ENCODE measurements at places on chromosomes 16 and 17.

DNA sequence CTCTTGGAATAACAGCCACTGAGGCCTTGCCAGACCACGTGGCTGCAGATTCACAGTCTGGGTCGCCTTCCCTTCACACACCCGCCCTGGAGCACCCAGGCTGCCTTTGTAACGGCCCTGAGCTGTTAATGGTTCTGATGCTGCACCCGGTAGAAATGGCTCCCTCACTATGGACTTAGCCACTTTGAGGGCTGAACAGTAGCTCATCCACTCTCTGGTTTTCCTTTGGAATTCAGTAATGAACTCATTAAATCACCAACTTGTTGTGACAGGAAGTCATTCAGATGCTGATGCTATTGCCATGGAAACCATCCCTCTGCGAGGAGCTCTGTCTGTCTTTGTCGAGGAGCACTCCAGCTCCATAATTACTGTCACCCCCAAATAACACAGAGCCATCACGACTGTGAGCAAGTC is 59.2 kb downstream of the CDK5R1 start:
- DNase-seq: no peak

GRCh38 chr17:61404913-61405685 is 5.5 kb downstream of the TBX2 start:
- DNase-seq: no peak

- no peak for DNase-seq
These were observed 364.8 kb downstream of the CA10 start for GRCh38 chr17:51793686-51794085.

DNA sequence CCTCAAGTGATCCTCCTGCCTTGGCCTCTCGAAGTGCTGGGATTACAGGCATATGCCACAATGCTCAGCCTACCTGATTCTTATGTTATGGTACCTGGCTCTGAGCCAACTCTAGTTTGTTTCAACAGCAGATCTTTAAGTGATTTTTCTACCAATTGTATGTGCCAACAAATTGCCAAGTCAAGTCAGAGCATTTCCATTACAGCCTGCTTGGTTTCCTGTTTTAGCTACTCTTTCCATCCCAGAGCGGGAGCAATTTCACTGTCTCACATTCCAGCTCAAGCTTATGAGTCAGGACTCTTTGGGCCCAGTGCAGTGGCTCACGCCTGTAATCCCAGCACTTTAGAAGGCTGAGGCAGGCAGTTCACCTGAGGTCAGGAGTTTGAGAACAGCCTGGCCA is 30.8 kb upstream of the RBBP6 start:
- DNase-seq: no peak

DNA sequence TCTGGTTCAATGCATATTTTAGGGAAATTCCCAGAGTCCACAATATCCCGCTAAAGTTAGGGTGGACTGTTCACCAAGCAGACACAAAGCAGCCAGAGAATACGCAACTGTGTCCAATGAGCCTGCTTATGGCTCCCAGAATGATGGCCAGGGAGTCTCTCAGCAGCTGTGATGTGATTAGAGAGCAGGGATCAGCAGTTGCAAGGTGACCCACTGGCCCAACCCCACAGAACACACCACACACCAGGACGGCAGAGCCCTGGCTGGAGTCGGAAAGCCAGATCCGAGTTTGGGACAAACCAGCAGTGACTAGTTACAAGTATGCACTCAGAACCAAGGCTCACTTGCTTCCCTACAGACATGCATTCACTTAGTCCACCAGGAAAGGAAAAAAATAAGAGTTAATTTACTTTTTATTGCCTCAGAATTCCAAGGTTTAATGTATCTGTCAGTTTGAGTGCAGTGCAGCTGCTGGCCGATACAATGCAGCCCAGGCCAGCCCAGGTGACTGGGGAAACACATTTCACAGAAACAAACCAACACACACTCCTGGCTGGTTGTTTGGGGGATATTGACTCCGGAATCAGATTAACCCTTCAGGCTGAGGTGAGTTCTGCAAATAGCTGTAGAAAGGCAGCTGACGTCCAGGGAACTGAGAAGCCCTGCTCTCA is 121.7 kb downstream of the HIC1 start:
- no peak for DNase-seq

GRCh38 chr17:65442250-65442649 is 119.2 kb downstream of the AXIN2 start:
- DNase-seq: no peak

DNA sequence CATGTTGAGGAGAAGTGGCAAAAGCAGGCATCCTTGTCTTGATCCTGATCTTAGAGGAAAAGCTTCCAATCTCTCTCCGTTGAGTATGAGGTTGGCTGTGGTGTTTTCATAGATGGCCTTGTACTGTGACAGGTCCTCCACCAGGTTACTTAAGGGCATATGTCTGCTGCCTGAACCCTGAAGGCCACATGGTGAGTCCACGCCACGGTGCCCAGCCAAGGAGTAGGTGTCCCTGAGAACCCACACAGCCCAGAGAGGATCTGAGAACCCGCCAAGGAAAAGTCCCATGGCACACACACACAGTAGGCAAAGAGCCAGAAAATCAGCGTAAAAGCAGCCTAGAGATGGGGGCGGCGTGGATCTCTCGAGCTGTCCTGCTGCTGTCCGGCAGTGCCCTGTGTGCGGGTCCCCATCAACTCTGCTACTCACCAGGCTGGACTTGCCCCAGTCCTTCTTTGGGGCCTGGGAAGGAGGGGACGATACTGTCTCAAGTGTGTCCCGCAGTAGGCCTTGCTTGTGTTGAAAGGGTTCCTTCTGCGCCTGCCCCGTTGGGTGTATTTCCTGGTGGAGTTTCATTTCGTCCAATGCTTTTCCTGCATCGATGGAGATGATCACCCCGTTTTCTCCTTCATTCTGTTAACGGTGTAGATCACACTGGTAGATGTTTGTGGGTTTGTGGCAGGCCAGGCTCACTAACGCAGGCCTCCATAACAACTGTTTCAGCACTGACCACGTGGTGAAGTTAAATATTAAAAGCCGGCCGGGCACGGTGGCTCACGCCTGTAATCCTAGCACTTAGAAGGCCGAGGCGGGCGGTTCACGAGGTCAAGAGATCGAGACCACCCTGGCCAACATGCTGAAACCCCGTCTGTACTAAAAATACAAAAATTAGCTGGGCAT is 90.8 kb upstream of the DNAH17 start:
- no peak for DNase-seq

- no peak for DNase-seq
These were observed 23.6 kb downstream of the ALOX15B start for GRCh38 chr17:8062435-8062806.

GRCh38 chr16:9370061-9370491 is 278.6 kb downstream of the HAPSTR1 start:
- DNase-seq: no peak

DNA sequence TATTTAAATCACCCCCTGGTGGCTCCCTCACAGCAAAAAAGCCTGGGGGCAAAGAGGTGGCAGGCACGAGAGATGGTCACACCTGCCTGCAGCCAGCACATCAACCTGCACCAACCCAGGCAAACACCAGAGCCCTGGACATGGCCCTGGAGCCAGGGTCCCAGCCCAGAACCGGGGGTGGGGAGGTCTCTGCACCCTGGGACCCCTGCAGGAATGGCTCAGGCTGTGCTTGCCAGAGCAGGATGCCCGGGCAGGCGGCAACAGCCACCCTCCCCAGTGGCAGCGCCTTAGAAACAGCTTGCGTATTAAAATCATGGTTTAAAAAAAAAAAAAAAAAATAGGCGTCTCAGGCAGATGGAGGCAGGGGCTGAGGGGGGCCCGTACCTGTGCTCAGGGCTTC is 16.2 kb downstream of the MYBBP1A start:
- DNase-seq: no peak

- peak; percentile 65 for DNase-seq
These were observed 14.5 kb upstream of the GPRC5C start for GRCh38 chr17:74417178-74418045.

GRCh38 chr16:2464333-2464732 is 4.4 kb downstream of the TEDC2 start:
- no peak for DNase-seq

- no peak for DNase-seq
These were observed 49.0 kb upstream of the ZCCHC14 start for GRCh38 chr16:87541872-87542234.

DNA sequence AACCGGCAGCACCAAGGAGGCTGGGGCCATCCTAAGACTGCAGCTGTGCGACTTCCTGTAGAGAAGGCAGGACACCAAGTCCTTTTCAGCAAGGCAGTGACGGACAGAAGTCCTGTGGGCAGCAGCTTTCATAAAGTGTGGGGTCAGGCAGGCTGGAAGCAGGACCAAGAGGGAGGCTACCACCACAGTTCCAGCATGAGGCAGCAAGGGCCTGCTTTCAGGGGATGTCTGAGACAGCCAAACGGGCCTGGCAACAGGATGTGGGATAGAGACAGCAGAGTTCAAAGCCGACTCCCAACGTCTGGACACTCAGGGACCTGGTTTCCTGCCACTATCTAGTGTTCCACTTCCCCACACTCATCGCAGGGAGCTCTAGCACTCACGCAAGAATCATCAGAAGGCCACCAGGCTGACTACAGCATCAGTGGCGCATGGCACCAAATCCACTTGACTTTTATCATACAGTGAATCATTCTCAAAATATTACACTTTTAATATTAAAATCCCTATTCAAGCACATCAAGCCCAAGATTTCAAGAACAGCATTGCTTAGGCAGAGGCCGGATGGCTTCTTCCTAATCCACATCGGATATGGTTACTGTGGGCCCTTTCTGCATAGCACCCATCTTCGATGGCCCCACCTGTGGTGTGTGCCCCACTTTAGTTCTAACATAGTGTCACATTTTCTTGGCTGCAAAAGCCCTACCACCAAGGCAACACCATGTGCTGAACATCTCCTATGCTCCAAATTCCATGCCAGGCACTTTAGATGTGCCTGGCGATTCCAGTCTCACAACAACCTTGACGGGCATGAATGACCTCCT is 5.2 kb downstream of the USP7 start:
- DNase-seq: no peak

- no peak for DNase-seq
These were observed 4.2 kb downstream of the CCDC200 start for GRCh38 chr17:43224146-43224705.

Data from HuH-7 (cell line).